ENCODE measurements at places on chromosomes 6 and 20.

- DNase-seq, result peak; percentile 78
Observed at GRCh38 chr6:32940656-32941213, at the start of gene HLA-DMB. TSS of gene HLA-DMB (minus strand) at chr6:32941028. CDS start at chr6:32940807, 221 bp downstream.

- DNase-seq, result peak; percentile 47
Observed at GRCh38 chr6:80543598-80544222, 437.2 kb downstream of the BCKDHB start.

- no peak for DNase-seq
Observed at GRCh38 chr20:55097621-55098020, 622.2 kb downstream of the DOK5 start.

DNA sequence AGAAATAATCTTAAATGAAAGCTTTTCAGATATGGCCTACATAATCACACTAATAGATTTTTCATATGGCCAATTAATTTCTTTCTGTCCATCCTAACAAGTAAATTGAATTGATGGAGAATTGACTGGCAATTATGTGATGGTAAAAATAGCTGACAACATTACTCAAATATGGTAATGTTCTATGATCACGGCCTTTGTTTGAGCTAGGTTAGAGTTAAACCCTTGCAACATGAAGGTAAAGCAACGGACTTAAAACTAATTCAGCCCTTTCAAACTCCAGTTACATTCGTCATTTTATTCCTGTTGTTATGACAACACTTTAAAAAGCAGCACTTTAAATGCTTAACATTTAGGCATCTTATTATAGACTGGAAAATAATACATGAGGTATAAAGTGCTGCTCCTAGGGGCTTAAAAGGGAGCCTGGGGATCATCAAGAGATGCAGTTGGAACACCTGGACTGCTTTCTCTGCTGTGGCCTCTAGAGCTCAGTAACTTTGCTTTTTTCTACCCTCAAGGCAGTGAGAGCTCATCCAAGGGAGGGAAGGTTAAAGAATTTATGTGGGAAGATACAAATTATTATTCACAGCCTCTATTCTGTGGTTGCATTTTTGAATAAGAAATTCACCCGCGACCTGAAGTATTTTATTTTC is 46.9 kb downstream of the RIPOR2 start:
- no peak for DNase-seq

- no peak for DNase-seq
Observed at GRCh38 chr20:58584051-58584824, 66.8 kb upstream of the STX16 start.

GRCh38 chr20:5030348-5031205 is 29.3 kb upstream of the SLC23A2 start:
- no peak for DNase-seq

DNA sequence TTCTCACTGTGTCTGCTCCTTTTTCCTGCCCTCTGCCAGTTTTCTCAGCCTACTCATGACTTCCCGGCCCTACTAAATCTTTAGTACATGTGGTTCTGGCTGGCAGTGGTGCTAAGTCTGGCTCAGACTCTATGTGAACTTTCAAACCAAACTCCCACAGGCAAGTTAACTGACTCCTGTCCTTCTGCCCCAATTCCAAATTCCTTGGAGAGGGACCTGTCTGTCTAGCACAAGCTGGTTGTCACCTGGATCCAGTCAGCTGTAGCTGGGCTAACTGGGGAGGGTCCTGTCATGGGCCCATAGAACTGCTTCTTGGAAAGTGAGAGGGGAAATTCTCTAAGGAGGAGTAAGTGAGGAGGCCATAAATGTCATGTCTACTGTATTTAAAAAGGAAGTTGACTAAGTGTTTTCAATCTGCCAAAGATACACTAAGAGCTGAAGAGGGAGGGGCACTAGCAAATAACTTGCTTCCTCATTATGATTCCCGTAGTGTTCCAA is 240.1 kb downstream of the KCNQ5 start:
- DNase-seq, result peak; percentile 68

- DNase-seq, result peak; percentile 48
Observed at GRCh38 chr20:34522969-34523871, 7.0 kb downstream of the DYNLRB1 start.

GRCh38 chr6:77397561-77397960 is 65.7 kb downstream of the HTR1B start:
- DNase-seq, result peak; percentile 19

GRCh38 chr6:107124934-107125348 is 9.6 kb upstream of the BEND3 start:
- DNase-seq, result no peak

DNA sequence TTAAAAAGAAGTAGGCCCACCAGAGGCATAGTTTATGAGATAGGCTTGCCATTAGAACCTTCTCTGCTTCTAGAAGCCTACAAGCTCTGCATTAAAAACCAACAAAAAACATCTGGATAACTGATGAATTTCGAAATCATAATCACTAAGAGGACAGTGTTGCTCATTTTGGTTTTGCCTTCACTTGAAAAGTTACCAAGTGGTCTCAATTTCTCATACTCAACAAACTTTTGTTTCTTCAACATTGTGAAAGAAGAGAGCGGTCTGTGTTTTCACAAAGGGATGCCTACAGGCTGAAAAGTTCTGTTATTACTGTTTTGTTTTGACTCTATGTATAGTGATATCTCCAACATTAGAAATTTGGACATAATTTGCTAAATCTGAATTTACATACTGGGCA is 98.9 kb downstream of the PDSS2 start:
- DNase-seq, result no peak

GRCh38 chr6:37583261-37583660 is 83.6 kb upstream of the CCDC167 start:
- DNase-seq, result no peak

- DNase-seq, result no peak
Observed at GRCh38 chr6:13272131-13273046, 55.9 kb downstream of the TBC1D7 start.

GRCh38 chr6:6723921-6724538 is 135.5 kb downstream of the LY86 start:
- no peak for DNase-seq

GRCh38 chr20:58471193-58472164 is 43.7 kb downstream of the APCDD1L start:
- DNase-seq, result peak; percentile 21

GRCh38 chr20:40476461-40476860 is 212.6 kb downstream of the MAFB start:
- DNase-seq, result no peak

DNA sequence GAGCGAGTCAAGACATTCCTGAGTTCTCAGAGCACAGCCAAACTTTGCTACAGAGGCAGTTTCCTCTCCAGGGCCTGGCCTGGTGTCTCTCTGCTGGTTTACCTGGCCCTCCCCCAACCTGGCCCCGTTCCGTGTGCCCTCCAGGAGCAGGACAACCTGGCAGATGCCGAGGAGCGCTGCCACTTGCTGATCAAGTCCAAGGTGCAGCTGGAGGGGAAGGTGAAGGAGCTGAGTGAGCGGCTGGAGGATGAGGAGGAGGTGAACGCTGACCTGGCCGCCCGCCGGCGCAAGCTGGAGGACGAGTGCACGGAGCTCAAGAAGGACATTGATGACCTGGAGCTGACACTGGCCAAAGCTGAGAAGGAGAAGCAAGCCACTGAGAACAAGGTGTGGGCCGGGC is 39.5 kb downstream of the MYH7B start:
- DNase-seq, result no peak

- peak; percentile 61 for DNase-seq
Observed at GRCh38 chr20:44080646-44081267, 106.2 kb downstream of the JPH2 start.

GRCh38 chr6:145063091-145063490 is 672.2 kb downstream of the EPM2A start:
- DNase-seq, result no peak

DNA sequence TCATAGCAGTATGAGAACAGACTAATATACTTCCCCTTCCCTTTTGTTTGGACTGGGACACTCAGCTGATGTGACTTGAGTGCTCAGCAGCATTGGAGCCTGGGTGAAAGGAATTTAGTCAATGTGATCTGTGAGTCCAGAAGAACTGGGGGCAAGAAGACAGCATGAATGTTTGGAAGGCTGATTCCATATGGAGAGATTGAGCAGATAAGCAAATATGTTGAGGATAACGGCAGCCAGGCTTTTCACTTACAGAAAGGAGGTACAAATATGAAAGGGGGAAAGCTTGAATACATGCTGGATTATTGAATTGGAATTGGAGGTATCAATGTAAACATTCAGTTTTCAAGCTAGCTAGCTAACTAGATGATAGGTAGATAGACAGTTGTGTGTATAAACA is 37.8 kb upstream of the SMAP1 start:
- no peak for DNase-seq

GRCh38 chr6:75486850-75487518 is 6.6 kb downstream of the FILIP1 start:
- DNase-seq, result no peak

DNA sequence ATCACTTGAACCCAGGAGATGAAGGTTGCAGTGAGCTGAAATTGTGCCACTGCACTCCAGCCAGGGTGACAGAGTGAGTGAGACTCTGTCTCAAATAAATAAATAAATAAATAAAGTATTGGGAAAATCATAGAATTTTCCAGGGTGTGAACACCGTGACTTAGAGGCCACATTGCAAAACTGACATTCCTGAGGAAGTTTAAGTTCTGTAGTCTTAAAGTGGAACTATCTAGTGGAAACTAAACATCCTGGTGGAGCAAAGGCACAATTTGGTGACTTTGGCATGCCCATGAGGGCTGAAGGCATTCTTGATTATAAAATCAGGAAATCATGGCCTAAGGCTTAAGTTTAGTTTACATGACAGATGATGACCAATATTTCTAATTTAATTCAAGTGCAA is 32.7 kb upstream of the MCM3 start:
- no peak for DNase-seq

DNA sequence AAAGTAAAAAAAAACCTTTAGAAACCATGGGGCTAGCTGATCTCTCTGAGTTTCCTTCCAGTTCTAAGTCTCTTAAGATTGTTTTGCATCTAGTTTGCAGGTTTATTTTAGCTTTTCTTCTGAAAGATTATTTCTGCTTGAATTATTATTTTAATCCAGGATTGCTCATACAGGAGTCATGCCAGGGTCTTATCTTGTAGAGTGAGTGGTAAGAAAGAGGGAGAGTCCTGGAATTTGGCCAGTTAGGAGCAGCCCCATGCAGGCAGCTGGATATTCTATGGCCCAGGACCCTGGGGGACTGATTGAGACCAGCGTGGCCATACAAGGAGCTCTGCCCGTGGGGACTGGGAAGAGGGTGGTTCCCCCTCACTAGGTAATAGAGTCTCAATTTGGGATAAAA is 178.9 kb upstream of the HEY2 start:
- no peak for DNase-seq

GRCh38 chr20:23507346-23507745 is 16.4 kb downstream of the CST8 start:
- no peak for DNase-seq

DNA sequence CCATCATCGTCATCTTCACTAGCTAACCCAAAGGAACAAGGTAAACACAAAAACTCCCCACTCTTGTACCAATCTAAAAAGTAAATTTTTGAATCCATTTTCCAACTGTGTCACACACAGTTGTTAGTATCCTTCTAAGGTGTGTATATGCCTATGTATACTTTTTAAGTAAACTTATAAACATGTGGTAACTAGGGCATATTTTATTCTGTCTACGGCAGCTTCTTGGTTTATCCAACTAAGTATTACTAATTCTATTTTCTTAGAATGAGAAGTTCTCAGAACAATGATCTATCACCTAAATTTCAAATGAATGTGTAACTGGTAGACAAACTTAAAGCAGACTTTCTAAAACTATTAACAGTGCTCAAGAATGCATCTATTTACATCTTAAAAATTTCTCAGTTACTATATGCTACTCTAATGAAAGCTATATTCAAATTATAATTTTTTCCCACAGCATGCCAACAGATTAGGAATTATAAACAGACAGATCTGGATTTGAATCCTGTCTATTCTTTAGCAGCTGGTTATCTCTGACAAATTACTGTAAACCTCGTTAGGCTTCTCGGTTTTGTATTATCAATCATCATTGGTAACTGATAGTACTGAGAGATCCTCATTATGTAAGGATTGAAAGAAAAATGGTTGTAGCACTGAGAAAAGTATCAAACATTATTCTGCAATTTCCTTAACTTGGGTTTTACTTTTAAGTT is 1.8 kb upstream of the PLN start:
- DNase-seq, result no peak

- DNase-seq, result peak; percentile 25
Observed at GRCh38 chr6:108518714-108519576, 41.8 kb upstream of the FOXO3 start.

GRCh38 chr6:64890609-64891008 is 816.4 kb downstream of the EYS start:
- DNase-seq, result no peak

GRCh38 chr6:150876598-150876997 is 11.1 kb downstream of the MTHFD1L start:
- DNase-seq, result no peak

- DNase-seq, result no peak
Observed at GRCh38 chr6:131223416-131223815, 88.1 kb downstream of the AKAP7 start.

DNA sequence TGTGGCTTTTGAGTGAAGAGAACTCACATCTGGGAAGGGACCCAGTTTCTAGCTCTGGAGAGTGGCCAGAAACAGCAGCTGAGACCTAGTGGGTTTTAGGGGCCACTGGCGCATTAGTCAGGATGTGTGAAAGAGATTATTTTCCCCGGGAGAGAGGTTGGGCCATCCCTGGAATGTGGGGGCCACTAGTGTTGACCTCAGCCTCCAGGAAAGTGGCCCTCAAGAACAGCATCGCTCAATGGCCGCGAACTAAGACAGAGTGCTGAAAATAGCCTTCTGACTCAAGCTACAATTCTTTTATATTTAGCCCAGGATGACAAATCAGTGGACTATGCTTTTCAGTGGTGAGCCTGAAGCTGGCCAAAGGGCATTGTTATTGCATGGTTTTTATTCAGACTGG is 210.4 kb upstream of the RNF24 start:
- peak; percentile 98 for DNase-seq

- no peak for DNase-seq
Observed at GRCh38 chr20:831956-832355, 1.6 kb upstream of the FAM110A start.

- no peak for DNase-seq
Observed at GRCh38 chr6:136508725-136509392, 41.4 kb downstream of the MAP7 start.

DNA sequence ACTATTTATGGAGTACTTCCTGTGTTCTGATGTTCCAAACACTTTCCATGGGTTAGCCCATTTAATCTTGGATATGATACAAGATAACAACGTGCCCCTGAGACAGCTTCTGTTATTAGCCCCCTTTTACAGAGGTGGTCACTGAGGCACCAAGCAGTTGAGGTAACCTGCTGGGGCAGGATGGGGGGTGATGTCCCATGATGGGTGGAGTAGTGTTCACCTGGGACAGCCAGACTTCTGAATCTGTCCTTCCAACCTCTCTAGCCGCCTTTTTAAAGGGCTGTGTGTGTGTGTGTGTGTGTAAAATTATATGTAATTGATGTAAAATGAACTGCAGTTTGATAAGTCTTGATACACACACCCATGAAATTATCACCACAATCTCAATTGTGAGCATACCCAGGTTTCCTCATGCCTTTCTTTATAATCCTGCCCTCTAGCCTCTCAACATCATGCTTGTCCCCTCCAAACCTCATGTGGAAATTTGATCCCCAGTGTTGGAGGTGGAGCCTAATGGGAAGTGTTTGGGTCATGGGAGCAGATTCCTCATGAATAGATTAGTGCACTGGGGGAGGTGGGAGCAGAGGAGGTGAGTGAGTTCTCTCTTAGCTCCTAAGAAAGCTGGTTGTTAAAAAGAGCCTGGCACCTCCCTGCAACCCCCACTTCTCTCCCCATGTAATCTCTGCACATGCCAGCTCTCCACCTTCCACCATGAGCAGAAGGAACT is 39.2 kb downstream of the PLAGL2 start:
- peak; percentile 46 for DNase-seq
